ENCODE measurements at places on chromosomes 1 and 21. TPM values are rescaled to one million over a fixed set of nuclear protein-coding genes. Genes with fewer than 3 reads are reported as not detected.

RBM11 gene
- 16.2 TPM for total RNA-seq

- DNase-seq, result no peak
Observed at GRCh38 chr1:73842436-73842835, 355.5 kb downstream of the LRRIQ3 start.

DNA sequence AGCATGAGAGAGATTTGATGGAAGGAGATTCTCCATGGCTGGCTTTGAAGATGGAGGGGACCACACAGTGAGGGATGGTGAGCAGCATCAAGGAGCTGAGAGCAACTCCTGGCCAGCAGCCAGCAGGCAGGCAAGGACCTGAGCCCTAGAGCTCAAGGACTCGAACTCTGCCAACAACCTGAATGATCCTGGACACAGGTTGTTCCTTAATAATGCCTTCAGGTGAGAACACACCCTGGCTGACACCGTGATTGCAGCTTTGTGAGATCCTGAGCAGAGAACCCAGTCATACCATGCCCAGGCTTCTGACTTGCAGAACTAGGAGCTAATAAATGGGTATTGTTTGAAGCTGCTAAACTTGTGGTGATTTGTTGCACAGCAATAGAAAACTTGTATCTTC, 183.1 kb downstream of the LMX1A start:
- DNase-seq, result no peak

RAB7B gene
- total RNA-seq, result 0.78 TPM

DNA sequence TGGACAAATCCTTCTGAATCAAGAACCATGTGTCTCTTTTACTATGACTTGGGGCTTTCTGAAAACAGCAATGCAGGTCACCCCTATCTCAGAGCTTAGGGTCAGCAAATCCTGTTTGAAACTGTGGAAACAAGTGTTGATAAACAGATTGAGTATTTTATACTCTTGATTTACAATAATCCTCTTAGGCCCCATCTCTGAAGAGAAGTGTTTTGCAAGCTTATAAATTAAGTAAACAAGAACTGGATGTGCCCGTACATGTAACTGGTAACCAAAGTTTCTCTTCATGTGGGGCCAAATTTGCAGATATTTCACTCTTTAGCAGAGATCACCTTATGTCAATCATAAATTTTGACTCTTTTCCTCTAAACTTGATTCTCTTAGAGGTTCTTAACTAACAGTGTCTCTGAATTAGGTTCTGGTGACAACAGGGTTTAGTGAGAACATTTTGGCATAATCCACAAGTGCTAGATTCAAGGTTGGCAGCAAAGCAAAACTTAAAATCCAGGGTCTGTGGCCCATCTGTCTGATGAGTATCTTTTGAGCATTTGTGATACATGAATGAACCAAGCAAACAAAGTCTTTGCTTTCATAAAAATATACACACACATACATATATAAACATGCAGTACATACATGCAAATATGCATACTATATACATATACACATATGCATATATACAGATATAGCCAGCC, 183.0 kb upstream of the HOOK1 start:
- DNase-seq, result no peak

- no peak for DNase-seq
Observed at GRCh38 chr21:29193901-29194300, 63.5 kb downstream of the MAP3K7CL start.
